ENCODE measurements at places on chromosomes 3 and 15.

- DNase-seq, result no peak
Measured at GRCh38 chr3:79604681-79605080, 163.1 kb downstream of the ROBO1 start.

DNA sequence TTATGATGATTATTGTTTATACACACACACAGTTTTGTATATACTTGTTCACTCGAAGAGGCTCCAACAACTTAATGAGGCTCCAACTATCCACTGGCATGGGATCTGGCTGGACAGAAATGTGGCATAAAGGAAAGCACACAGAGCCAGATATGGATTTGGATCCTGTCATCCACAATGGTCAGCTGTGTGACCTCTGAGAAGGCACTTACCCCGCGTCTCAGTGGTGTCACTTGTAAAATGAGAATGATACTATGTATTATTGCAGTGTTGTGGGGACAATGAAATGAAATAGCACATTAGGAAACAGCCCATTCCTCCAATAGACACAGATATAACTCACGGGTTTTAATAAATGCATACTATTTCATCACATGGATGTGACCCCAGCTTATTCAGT is 42.2 kb downstream of the PDZRN3 start:
- DNase-seq, result no peak

DNA sequence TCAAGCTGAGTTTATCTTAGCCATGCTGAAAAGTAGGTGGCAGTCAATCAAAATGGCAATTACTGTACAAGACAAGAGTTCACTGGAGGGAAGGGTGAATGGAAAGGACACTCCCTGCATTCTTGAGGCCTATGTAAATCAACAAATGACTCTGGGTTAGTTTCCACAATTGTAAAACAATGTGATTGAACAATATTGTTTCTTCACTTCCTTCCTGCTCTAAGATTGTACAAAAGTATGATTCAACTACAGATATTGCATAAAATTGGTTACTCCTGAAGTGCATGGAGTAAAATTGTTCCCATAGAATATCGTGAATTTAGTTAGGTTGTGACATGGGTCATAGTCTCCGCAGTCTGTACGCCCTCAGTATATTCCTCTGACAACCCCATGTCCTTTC is 277.6 kb downstream of the LPP start:
- no peak for DNase-seq

- DNase-seq, result no peak
Measured at GRCh38 chr15:77541421-77542181, 91.1 kb downstream of the LINGO1 start.

DNA sequence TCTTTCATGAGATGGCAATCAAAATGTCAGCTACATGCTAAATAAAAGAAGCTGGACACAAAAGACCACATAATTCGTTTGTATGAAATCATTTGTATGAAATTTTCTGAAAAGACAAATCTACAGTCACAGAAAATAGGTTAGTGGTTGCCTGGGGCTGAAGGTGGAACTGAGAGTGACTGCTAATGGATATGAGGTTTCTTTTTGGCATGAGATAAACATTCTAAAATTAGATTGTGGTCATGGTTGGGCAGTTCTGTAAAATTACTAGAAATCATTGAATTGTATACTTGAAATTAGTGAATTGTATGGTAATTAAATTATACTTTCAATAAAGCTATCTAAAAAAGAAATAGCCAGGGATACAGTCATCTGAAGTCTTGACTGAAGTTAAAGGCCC is 2.7 kb upstream of the DMXL2 start:
- no peak for DNase-seq

DNA sequence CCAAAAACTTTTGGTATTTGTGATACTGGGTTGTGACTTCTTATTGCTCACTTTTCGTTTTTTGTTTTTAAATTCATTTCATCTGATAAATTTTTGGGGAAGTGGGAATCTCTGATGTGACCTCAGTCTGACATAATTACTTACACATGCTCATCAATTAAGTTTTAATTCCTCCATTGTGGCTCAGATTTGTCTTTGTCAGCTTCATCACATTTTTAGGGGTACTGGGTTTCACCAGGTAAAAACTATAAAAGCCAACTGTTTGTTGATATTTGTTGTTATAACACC is 425.3 kb upstream of the TGFBR2 start:
- no peak for DNase-seq

- DNase-seq, result no peak
Measured at GRCh38 chr3:147619921-147620560, 210.9 kb downstream of the ZIC1 start.

GRCh38 chr3:12478326-12478725 is 6.0 kb upstream of the TSEN2 start:
- DNase-seq, result no peak

Measured in CD4-positive, alpha-beta T cell treated with Interferon alpha-2 for 1 hour (primary cell).